ENCODE measurements at places on chromosomes 11 and 22.
A peak's percentile ranks its signal among the peaks of the same experiment; 100 is the strongest.

DNA sequence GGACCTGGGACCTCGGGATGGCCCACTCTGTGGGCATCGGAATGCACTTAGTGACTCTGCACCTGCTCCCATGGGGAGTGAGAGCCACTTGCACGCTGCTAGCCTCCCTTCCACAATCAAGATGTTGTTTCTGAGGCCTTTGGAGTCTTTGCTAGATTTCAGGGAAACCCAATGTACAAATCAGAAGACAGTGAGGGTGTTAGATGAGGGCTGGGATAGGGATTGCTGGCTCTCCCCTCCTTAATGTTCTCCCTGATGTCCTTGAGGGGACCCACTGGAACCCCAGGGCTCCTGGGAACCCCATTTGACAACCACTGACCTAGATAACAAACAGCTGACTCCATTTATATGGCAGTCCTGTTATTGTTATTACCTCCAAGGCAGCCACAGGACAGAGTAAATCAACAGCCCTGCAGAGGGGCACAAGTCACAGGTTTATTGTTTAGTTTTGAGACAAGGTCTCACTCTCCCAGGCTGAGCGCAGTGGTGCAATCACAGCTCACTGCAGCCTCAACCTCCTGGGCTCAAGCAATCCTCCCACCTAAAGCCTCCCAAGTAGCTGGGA, 31.3 kb upstream of the COMT start:
- DNase-seq = no peak

GRCh38 chr11:117601006-117601708, 195.9 kb downstream of the DSCAML1 start:
- DNase-seq = no peak

- DNase-seq = peak; percentile 42
These were observed 40.8 kb downstream of the TBC1D22A start for GRCh38 chr22:46803031-46803880.

- no peak for DNase-seq
These were observed 5.4 kb downstream of the LINC01488 start for GRCh38 chr11:69486773-69487291.

DNA sequence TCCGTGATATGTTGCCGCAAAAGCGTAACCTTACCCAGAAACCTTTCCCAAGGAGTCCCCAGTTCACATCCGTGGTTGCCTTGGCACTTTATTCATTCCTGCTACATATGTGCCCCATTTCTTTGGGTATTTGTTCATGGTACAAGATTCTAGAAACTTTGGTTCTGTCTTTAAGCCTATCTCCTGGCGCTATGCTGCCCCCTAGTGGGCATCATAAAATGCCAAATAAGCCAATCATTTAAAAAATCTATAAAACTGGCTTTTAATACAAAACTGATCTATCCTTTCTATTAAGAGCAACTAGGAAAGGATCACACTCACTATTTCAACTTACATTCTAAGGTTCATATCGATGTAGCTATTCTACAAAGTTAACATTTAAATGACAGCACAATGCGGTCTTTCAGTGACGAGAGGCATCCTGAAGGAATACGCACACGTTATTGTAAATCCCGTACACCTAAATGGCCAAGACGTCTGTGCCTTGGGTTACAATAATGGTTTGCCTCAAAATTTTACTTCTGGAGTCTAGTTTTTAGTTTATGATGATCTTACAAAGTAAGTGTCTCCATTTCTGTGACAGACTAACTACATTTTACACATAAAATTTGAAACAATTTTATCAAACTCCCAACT, 16.2 kb downstream of the PIWIL3 start:
- peak; percentile 9 for DNase-seq

GRCh38 chr22:26536056-26536761, 23.9 kb upstream of the TFIP11 start:
- no peak for DNase-seq

DNA sequence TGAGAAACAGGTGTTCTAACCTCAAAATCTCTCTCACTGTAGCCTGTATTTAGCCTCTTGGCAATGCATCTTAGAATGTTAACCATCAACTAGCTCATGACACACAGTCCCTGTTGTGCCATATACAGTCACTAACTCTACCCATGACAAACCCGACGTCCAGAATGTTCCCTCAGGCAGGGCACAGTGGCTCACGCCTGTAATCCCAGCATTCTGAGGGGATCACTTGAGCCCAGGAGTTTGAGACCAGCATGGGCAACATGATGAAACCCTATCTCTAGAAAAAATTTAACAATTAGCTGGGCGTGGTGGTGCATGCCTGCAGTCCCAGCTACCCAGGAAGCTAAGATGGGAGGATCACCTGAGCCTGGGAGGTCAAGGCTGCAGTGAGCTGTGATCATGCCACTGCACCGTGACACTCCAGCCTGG, 18.2 kb upstream of the CCDC34 start:
- DNase-seq = no peak

- DNase-seq = no peak
These were observed 112.7 kb downstream of the SHANK2 start for GRCh38 chr11:71139516-71140205.

GRCh38 chr11:99246199-99246598, 225.4 kb downstream of the CNTN5 start:
- no peak for DNase-seq

GRCh38 chr11:74057249-74058151, 48.6 kb upstream of the UCP3 start:
- no peak for DNase-seq

DNA sequence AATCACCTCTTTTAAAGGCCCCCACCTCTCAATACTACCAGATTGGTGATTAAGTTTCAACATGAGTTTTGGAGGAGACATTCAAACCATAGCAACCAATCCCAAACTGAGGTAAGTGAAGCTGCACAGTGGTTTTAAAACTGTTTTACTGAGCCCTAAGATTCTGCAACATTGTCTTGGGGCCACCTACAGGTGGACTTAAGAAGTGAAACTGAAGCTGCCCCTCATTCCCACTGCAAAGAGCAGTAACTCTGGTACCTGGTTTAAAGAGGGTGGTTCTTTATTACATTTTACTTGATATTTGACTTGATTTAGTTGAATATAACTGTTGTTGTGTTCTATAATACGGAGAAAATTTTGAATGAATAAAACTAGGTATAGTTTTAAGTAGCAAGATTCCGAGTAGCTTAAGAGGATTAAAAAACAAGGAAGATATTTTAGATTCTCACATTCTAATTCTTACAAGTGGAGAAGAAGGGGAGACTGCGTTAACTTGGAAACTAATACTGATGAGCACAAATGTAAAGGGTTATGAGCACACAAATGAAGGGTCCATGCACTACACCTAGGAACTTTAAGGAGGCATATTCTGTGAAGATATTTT, 26.7 kb downstream of the SYT9 start:
- no peak for DNase-seq

DNA sequence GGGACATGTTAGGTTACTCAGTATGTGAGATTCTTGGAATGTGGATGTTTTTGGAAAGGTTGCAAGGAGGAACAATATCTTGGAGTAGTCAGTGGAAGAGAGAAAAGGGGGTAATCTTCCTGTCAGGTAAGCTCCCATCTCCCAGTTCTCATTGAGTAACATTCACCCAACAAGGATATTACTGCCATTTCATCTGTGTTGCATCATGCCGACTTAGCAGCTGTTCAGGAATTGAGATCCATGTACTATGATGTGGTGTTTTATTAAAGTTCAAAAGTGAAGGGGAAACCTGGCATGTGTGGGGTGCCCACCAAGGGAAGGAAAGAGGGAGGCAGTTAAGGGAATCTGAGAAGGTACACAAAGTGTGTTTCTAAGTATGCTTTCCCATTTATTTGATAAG, 58.4 kb upstream of the RASSF10 start:
- DNase-seq = no peak

GRCh38 chr11:73400293-73400692, 24.1 kb downstream of the RELT start:
- DNase-seq = no peak
